Activated CD8-positive, alpha-beta memory T cell treated with anti-CD3 and anti-CD28 coated beads for 1 hour (primary cell): ENCODE measurements at places on chromosomes 3 and 15.

GRCh38 chr3:128624526-128625138 lies 26.0 kb downstream of the RPN1 start:
- DNase-seq = no peak

- no peak for DNase-seq
Observed at GRCh38 chr3:58085616-58086015, 77.4 kb downstream of the FLNB start.

GRCh38 chr3:100720426-100720825 lies 11.1 kb downstream of the TFG start:
- no peak for DNase-seq

DNA sequence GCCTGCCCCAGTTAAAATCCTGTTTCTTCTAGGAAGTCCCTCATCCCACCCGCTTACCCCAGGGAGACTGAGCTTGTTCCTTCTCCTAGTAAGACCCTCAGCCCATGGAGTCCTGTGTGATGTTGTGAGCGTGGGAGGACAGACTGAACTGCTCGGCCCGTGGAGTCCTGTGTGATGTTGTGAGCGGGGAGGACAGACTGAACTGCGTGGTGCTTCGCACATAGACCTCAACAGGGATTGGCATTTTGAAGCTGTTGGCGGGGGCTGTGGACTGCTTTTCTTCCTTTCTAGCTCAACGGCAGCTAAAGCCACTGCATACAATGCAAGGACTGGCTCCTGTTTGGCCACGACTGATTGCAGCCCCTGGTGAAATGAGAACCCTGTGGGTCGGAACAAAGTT lies 1.6 kb upstream of the SPTBN5 start:
- no peak for DNase-seq

- no peak for DNase-seq
Observed at GRCh38 chr3:10688126-10688525, 127.9 kb upstream of the SLC6A11 start.
